ENCODE measurements at places on chromosomes 7 and 10. TPM values are rescaled to one million over a fixed set of nuclear protein-coding genes. Genes with fewer than 3 reads are reported as not detected.

Gene KCTD7
- 10.8 TPM for total RNA-seq

GRCh38 chr7:127690806-127691205, 38.8 kb downstream of the SND1 start:
- DNase-seq = no peak

GRCh38 chr7:1669954-1670893, at the start of gene ELFN1:
TSS of gene ELFN1 (plus strand) at chr7:1670277. CDS start at chr7:1744597, 74,320 bp downstream.
- no peak for DNase-seq

GRCh38 chr7:27784399-27785053, 44.6 kb downstream of the TAX1BP1 start:
- DNase-seq = no peak

GRCh38 chr10:71203716-71204115, 8.7 kb upstream of the UNC5B start:
- DNase-seq = no peak

- DNase-seq = no peak
Observed at GRCh38 chr7:134021836-134022235, 105.3 kb upstream of the LRGUK start.

- DNase-seq = peak; percentile 38
Observed at GRCh38 chr7:111090846-111091245, at the start of gene LRRN3. TSS of gene LRRN3 (plus strand) at chr7:111091127. CDS start at chr7:111122773, 31,646 bp downstream.

GRCh38 chr10:67095531-67095930, 169.7 kb downstream of the LRRTM3 start:
- DNase-seq = no peak

DNA sequence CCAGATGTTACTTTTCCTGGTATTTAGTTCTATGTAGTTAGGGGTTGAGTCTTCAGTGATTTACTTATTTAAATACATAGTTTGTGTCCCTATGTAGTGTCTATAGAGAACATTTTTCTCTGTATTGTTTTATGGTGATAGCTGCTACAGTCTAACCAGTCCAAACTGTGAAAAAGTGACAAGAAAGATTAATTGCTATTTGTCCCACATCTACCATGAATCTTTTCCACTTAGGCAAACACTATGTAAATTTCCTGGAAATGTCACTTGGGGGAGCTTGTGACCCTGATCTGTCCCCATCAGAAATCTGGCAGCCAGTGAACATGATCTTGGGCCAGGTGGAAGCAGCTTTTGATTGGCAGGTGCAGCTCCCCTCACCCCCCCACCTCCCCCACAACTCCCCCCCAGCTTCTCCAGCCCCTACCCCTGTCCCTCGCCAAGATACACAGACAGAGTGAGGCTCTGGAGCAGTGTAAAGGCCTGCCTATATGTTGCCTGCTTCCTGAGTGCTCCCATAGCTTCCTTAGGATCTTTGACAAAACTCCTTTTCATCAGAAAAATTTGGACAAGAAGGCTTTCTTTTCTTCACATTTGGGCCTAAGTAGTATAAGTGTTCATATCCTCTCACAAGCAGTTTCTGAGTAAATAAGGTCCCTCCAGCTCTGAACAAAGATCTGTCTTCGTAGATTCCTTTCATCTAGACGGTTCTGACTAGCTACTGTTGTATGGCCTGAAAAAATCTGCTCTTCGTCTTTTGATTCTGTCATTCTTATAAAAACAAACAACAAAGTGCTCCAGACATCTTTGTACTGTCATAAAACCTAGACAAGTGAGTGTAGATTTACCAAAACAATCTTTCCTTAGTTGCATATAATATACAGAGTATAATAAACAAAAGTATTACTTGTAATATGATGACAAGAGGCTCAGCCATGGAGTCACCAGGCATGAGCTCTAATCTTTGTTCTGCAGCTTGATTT, 31.5 kb upstream of the SLC13A1 start:
- DNase-seq = no peak

DNA sequence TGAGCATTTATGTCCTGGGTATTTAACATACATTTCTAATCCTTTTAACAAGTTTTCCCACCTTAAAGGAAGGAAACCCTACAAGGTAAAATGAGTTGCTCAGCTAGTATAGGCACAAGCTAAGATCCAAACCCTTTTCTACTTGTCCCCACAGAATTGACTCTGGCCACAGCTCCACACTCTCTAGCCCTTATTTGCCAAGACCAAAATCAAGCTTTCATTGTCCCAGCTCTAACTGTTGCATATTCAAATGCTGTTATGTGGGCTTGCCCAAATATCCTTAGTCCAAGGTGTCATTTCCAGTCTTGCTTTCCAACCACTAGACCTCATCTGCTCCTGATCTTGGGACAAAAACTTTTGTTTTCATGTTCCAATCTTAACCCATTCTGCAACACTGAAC, 31.3 kb upstream of the LSM8 start:
- no peak for DNase-seq

DNA sequence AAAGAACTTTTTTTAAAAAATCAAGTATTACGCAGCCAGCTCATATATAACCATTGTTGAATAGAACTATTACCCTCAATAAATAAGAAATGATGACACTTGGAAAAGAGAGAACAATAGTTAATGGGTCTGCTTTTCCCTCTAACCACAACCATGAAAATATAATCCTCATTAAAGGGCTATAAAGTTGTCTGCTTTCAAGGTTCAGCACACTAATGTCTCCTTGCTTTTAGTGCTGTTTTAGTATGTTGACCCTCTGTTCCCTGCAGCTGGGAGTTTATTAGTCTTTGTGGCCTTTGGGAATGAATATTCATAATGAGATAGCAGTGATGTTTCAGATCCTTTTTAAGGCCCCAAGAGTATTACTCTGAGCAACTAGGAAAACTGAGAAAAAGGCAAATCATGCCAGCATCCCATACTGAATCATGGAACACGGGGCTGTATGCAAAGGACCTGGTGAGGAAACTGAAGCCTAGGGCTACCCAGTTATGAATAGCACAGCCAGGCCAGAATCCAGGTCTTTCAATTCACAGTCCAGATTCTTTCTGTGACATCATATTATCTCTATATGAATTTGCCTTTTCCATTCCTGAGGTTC, 332.0 kb upstream of the LRGUK start:
- no peak for DNase-seq

Data from left ventricle myocardium inferior (tissue), 1 donor.